OCI-M1 (cell line): ENCODE measurements at places on chromosomes 11 and 22.

DNA sequence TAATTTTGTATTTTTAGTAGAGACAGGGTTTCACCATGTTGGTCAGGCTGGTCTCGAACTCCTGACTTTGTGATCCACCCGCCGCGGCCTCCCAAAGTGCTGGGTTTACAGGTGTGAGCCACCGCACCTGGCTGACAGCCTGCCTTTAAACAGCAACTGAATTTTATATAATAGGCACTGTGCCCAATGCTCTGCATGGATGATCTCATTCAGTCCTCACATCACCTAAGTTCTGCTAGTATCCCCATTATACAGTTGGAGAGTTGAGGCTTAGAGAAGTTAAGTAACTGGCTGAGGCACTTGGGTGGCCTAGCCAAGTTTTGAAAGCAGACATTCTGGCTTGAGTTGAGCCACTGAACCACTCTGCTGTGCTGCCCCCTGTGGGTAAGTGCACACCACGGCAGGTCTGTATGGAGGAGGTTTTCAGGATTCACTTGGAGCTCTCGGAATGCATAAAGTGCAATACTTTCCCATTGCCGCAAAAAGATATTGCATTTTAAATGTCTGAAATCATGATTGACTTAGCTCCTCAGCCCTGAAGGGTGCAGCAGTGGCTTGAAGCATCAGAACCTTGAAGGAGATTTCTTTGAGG is 112.4 kb downstream of the LDLRAD3 start:
- peak; percentile 52 for DNase-seq

- no peak for DNase-seq
Measured at GRCh38 chr11:12777208-12777874, 103.1 kb downstream of the TEAD1 start.

DNA sequence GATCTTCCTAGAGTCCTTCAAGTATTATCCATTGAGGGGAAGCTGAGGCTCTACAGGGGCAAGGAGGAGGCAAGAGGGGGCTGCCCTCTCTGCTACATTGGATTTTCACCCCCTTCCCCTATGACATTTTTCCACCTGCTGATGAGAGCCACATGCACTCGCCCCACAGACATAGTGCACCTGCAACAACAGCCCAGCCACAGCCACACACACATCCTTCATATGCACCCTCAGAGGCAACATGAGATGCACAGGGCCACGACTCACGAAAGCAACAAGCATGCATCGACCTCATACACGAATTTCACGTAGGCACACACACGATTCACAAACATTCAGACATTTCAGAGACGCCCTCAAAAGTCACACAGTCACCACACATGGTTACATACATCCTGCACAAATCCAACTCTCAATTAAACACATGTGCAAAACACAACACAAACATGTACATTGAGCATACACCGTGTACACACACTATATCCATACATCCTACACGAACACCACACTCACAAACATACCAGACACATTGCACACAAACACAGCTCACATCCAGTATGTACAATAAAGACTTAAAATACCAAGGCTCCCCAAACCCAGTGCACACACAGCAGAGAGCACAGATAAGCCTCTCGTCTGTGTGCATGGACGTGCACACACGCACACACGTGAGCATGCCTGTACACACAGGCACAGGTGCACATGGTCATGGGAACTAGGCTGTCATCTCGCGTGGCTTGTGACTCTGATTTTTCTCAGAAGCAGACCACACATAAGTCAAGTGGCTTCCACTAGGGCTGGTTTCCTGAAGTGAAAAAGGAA is 6.3 kb upstream of the LRRC32 start:
- no peak for DNase-seq

GRCh38 chr11:61890529-61891330 is 615 bp downstream of the FADS3 start:
- peak; percentile 67 for DNase-seq

DNA sequence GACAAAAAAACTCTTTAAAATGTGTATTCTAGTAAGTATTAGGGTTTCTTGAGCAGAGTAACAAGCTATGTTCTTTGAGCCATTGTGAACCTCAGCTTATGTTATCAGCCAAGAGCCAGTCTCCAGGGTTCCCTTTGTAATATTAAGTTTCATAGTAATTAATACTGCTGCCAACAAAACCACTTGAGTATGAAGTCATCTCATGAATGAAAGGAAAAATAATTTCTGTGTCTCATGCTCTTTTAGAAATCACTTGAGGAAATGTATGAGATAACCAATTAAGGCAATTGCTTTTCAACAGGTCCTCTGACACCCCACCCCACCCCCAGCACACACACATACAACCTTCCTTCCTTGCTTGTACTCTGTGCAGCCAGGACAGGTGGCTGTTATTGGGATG is 59.9 kb downstream of the BBOX1 start:
- no peak for DNase-seq

GRCh38 chr11:64759722-64760719 is at the start of gene PYGM:
Gene PYGM, minus strand, starts transcription at chr11:64759974. Its CDS starts 76 bp downstream, at chr11:64759898.
- DNase-seq: no peak

DNA sequence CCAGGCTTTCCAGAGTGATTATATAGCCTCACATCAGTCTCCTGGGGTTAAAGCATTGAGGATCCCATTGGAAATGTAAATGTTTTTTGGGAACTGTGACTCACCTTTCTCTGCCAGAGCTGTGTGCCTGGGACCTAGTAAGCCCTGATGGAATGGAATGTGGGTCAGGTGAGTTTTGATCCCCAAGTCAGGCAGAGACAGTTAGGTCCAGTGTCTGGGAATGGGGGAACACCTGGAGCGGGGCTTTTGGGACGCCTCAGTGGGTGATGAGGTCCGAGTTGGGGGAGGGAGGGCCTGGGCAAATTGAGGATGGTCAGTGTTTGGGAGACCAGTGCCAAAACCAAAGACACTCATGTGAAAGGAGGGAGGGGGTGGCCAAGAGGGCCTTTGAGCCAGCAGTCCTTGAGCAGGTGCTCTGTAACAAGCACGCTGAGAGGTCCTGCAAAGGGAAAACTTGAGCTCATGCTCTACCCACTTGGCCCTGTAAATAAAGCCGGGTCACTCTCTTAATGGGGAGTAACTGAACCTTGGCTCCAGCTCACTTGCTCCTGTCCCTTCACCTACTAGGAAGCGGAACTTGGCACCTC is 104.7 kb downstream of the NAV2 start:
- DNase-seq: no peak

DNA sequence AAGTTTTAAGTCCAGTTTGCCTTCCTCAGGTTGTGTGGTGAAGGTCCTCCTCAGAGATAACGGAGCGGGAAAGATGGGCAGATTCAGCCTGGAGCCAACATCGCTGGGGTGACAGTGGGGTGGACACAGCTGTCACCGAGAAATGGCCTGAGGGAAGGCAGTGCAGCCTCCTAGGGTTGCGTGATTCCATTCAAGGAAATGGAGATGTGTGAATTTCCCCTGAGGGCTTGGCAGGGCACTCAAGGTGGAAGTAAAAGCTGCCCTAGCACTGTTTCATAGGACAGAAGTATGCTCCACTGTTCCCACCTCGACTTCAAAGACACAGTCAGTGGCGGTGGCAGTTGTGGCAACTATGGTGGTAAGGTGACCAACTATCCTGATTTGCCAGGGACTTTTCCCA is 15.4 kb upstream of the CAT start:
- no peak for DNase-seq

DNA sequence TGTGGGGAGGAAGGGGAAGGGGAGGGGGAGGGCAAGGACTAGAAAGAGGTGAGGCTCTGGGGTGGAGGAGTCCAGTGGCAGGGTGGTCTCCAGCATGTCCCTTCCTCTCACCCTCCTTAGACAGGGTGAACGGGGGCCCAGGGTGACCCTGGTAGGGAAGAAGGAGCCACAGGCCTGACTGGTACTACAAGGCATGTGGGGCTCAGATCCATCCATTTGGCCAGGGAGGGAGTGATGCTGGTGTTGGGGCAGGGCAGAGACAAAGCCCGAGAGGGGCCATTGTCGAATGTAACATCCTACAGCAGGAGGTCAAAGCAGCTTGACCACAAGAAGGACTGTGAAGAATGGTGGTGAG is 69.0 kb upstream of the SHISAL1 start:
- DNase-seq: no peak

DNA sequence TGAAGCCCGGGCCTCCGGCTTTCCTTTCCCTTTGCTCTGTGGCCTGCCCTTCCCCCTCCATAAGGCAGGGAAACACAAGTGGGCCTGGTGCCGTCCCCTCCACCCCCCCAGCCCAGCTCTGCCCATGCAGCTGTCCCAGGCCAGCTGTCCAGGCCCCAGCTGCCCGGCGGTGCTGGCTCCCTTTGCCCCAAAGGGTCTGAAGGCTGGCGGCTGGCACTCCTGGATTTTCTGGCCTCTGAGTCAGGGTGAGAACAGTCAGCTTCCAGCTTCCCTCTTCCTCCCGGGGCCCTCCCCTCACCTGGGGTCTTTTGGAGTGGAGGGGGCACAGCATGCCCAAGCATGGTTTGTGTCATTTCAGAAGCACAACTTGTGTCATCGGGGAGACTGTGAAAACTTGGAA is 27.8 kb downstream of the CD82 start:
- DNase-seq: no peak

DNA sequence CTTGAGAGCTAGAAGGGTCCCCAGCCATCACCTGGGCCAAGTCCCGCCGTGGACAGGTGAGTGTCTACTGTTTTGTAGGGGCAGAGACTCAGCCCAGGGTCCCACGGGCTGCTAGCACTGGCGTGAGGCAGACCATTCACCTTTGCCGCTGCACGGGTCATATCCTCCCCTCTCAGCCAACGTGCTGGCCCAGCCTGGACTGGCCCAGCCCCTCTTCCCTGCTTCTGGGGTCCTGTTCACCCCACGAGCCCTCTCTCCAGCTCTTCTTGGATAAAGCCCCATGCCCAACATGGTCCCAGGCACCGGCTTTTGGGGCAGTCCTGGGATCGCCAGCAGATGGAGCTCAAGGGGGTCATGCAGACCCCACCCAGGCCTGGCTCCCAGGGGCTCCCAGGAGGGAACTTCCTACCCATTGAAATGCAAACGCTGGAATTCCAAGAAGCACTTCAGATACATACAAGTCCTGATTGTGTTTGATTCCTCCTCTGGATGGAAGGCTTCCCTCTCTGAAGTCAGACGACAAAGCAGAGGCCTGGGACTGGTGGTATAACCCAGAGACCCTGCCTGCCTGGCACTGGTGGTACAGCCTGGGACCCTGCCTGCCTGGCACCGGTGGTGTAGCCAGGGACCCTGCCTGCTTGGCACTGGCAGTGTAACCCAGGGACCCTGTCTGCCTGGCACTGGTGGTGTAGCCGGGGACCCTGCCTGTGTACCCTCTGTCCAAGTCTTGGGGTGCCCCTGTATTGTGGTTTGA is 8.9 kb upstream of the SEPTIN5 start:
- DNase-seq: no peak

DNA sequence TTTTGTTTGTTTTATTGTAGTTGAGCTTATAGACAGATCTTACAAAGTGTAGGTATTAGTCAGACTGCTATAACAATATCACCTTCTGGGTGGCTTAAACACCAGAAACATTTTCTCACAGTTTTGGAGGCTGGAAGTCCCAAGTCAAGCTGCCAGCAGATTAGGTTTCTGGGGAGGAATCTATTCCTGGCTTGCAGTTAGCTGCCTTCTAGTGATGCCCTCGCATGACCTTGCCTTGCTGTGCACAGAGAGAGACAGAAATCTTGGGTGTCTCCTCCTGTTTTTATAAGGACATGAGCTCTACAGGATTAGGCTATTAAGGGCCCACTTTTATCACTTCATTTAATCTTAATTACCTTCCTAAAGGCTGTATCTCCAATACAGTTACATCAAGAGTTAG is 1635.2 kb downstream of the FAM181B start:
- no peak for DNase-seq

DNA sequence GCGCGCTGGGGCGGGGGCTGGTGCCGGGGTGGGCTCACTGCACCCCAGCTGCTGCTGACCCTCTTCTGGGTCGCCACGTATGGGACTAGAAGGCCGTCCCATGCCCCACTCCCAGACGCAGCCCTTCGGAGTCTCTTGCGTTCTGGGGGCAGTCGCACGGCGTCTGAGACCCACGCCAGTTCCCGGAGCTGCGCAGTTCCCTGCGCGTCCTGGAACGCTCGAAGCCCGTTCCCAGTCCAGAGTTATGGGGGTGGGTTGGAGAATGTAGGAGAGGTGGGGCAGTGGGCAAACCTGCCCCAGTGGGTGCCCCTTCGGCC is 375 bp downstream of the LAYN start:
- DNase-seq: no peak

GRCh38 chr11:34488855-34489557 is 24.6 kb downstream of the ELF5 start:
- DNase-seq: no peak

- DNase-seq: no peak
Measured at GRCh38 chr11:37642296-37642695, 1044.3 kb upstream of the RAG2 start.

- no peak for DNase-seq
Measured at GRCh38 chr11:61918251-61918937, 1.0 kb upstream of the RAB3IL1 start.

GRCh38 chr11:119051440-119052162 is 5.4 kb downstream of the HYOU1 start:
- no peak for DNase-seq

DNA sequence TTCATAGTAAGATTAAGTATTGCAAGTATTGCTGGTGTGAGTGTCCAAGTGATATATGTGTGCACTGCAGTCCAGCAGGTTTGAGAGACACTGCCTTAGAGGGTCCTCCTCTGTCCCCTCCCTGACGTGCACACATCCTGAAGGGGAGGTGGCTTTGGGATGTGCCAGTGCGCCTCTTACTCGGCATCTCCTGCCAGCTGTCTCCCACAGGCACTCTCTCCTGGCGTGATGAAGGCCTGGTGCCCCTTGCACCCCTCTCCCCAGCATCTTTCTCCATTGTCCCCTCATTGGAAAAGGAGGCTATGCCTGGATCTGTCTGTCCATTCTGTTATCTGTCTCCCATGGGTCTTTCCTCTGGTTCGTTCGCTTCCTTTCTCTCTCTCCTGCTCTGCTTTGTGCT is 24.2 kb downstream of the GTPBP1 start:
- DNase-seq: no peak

DNA sequence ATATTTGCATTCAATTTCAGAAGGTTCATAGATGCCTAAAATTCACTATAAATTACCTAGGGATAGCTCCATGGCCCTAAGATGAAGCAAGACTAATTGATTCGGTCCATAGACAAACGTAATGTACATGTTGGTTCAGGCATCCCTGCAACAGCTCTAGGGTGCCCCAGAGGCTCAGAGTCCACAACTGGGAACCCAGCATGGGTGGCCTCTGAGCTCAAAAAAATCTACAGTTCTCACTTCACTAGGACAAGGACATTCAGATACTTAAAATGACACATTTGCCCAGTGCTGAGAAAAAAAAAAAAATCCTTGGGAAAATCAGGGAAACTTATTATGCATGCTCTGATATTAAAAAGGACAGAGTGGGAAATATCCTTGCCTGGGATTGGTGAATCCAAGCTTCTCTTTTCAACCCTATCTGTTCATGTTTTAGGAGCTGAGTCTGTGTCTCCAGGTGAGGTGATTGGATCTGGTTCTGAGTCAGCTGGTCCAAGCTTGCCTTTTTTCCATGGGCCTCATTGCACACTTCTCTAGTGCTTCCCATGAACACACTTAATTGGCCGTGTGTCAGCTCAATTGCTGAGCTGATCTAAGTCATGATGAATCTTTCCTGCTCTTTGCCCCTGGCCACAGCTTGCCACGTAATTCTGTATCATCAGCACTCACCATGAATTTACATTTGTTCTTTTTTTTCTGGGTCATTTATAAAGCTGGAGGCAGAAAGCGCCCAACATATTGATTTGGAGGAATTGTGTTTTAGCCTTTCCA is 116.3 kb upstream of the RCN1 start:
- no peak for DNase-seq

- no peak for DNase-seq
Measured at GRCh38 chr11:99171330-99171729, 150.6 kb downstream of the CNTN5 start.

- DNase-seq: no peak
Measured at GRCh38 chr11:128845334-128845780, 21.7 kb downstream of the KCNJ1 start.

- no peak for DNase-seq
Measured at GRCh38 chr22:28922540-28923244, 39.3 kb downstream of the ZNRF3 start.
